Astrocyte of the cerebellum (primary cell): ENCODE measurements at places on chromosomes 5 and 9.

GRCh38 chr9:133460405-133461175, 812 bp downstream of the CACFD1 start:
- no peak for DNase-seq

GRCh38 chr5:145586661-145587307, 248.4 kb downstream of the PRELID2 start:
- DNase-seq = no peak

GRCh38 chr5:56298336-56299090, 65.4 kb upstream of the ANKRD55 start:
- no peak for DNase-seq

DNA sequence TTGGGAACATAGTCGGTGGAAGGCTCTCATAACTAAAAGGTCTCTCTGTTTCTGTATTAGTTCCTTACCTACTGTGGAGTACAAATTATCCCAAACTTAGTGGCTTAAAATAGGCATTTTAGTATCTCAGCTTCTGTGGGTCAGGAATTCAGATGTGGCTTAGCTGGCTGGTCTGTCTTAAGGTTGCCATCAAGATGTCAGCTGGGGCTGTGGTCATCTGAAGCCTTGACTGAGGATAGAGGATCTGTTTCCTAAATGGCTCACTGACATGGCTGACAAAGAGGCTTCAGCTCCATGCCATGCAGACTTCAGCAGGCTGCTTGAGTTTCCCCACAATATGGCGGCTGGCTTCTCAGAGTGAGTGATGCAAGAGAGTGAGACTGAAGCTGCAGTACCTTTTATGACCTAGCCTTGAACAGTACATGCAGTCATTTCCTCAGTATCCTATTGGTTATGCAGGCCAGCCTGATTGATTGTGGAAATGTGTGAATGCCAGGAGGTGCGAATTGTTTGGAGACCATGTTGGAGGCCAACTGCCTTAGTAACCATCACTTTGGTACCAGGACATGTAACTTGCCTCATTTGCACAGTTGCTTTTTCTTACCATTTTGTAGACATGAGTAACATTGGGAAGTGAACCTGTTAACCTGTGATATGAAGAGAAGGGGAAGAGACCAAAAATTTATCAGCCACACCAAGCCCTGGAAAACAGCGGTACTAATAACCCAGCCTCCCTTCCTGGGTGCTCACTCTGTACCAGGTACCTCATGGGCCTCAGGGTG, 152.8 kb upstream of the IER5L start:
- DNase-seq = no peak

DNA sequence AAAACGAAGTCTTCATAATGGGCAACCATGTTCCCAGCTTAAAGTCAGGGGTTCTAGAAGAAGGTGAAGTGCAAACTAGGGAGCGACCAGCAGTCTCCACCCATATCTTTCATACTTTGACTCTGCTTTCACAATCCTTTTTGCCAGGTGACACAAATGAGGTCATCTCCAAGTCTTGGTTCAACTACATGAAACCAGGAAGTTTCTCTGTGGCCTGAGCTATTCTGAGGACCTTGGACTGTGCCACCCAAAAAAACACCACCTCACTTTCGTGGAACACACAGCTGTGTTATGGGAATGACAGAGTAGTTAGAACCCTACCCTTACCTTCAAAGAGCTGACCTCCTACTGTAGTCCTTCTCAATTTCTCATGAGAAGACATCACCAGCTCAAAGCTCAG, 309.2 kb downstream of the AGTPBP1 start:
- no peak for DNase-seq

GRCh38 chr9:128384801-128385495, 13.8 kb downstream of the URM1 start:
- DNase-seq = no peak

GRCh38 chr5:27463446-27464149, 425.2 kb upstream of the CDH9 start:
- DNase-seq = no peak

GRCh38 chr5:51389577-51390463, 6.6 kb downstream of the ISL1 start:
- no peak for DNase-seq

- DNase-seq = no peak
Measured at GRCh38 chr5:154309371-154309745, 118.8 kb downstream of the GALNT10 start.

DNA sequence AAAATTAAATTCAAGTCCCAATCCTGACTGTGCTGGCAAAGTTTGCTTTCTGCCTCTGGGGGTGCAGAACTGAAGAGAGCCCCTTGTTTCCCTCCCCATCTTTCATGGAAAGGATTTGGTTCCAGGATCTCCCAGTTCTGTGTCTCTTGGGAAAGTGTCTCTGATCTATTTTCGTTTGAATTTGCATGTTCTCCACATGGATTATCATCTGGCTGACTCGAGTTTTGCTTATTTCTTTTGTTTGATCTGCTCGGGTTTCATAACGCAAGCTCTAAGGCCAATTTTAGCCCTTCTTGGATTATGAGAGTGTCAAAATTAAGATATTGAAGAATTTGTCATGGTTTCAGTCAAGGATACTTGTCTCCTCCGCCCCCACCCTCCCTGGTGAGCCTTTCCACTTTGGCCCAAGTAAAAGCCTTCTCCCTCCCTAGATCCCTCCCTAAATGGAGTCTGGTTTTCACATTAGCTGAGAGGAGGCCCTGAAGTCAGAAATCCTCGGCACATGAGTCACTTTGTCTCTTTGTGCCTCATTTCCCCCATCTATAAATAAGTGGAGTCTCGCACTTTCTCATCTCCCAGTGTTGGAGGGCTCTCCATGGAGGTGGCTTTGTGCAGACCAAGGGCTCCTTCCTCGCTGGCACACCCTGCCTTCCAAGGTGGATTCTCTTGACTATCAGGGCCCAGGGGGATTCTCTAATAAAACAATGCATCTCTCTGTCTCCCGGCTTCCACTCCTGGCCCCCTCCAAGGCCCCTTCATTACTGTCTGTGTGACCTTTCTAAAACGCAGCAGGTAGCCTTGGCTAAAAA, 17.3 kb downstream of the ADRB2 start:
- no peak for DNase-seq

GRCh38 chr9:135555203-135555602, 6.4 kb upstream of the PAEP start:
- no peak for DNase-seq

GRCh38 chr9:93181672-93182435, 2.1 kb upstream of the WNK2 start:
- DNase-seq = no peak

DNA sequence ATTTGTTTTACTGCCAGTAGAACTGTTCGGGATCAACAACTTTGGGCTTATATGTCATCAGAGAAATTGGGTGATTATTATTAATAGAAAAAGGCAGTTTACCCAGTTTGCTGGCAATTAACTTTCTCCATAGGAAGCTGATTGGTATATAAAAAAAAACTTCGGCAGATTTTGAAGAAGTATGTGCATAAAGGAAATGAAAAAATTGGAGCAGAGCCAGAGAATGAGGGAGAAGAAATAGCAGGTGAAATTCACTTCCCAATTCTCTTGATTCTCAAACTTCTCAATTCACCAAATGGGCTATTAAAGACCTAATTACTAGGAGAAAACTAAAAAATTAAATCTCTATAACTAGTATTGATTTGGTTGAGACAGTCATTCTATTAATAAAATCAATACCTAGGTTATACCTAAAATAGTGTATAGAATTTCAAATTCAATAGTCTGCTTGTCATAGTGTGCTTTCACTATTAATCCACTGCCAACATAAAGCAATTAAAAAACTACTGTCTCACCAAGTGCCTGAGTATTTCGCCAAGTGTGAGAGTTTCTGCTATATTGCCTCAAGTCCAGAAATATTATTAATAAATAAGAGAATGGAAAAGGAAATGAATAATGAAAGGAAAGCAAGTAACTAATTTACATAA, 47.5 kb downstream of the STX17 start:
- no peak for DNase-seq

- no peak for DNase-seq
Measured at GRCh38 chr5:159486836-159487235, 156.5 kb upstream of the IL12B start.

- no peak for DNase-seq
Measured at GRCh38 chr9:7507566-7508270, 291.9 kb downstream of the DMAC1 start.

- DNase-seq = no peak
Measured at GRCh38 chr9:36691671-36692070, 119.0 kb downstream of the MELK start.

GRCh38 chr5:28703651-28704260, 1665.4 kb upstream of the CDH9 start:
- DNase-seq = no peak

DNA sequence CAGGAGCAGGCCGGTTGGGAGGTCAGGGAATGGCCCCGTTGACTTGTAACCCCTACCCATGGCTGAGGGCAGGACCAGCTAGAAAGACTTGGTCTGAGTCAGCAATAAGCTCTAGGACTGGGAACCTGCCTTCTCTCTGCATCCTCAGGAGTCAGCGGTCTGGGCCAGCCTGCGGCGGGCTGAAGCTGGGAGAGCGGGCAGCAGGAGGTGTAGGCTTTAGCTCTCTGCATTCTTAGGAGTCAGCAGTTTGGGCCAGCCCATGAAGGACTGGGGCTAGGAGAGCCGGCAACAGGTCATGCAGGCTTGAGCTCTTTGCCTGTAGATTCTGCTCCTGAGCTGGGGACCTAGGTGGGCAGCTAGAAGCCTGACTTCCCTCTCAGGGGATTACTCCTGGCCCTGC, 6.4 kb upstream of the SMIM32 start:
- DNase-seq = no peak

GRCh38 chr5:101943784-101944183, 352.3 kb downstream of the SLCO4C1 start:
- no peak for DNase-seq

GRCh38 chr9:133732639-133733408, 5.3 kb downstream of the SARDH start:
- no peak for DNase-seq

DNA sequence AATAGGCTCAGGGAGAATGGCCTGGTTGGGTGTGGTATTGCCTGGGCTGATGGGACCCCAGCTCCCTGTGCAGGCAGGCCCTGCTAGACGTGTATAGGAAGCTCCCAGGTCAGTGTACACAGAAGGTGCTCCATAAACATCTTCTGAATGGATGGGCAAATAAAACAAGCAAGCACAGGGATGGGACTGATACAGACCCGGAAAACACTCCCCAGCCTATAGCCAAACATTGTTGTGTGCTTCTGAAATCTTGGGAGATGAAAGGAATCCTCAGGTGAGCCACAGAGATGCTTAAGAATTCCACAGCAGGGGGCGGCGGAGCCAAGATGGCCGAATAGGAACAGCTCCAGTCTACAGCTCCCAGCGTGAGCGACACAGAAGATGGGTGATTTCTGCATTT, 151.8 kb downstream of the ENTREP1 start:
- no peak for DNase-seq

- no peak for DNase-seq
Measured at GRCh38 chr5:54959673-54960418, 25.5 kb downstream of the ESM1 start.

GRCh38 chr5:145925803-145926202, 10.6 kb upstream of the SH3RF2 start:
- DNase-seq = no peak

DNA sequence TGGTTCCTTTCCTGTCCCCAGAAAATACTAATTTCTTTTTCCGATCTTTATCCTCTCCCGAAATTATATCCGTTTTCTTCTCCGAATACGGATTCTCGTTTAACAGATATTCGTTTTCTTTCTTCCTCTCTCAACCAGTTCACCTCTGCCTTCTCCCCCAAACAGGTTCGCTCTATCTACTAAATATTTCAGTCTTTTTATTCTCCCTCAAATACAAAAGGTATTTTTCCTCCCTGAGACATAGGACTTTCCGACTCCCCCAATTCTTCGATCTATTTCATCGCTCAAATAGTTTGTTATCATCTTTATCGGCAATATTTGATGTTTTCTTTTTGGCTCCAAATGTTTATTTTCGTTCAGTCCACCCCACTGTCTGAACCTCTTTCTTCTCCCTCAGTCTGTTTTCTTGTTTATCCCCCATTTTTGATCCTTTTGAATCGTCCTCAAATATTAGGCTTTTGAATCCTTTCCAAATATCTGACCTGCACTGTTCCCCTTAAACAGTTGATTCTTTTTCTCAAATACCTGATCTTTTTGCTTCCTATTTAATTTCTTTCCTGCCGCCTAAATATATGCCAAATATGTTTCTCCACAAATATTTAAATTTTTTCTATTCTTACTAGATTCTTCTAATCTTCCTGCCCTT, 4.4 kb downstream of the PITX1 start:
- DNase-seq = no peak

DNA sequence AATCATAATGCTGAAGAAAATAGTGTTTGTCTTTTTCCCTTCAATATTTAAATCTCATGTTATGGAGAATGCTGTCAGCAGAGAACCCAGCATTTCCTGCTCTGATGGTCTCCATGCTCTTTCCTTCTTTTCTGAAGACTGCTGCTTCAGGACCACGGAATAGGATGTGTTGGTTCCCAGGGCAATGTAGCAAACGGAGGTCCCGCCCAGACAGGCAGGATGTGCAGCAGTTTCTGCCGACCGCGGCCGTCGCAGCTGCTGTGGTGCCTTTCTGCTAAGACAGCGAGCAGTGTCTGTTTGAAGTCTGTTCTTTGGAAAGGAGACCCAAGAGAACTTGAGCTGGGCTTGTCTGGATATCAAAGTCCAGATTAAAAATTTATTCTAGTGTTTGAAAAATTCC, 654.3 kb downstream of the CCDC171 start:
- DNase-seq = no peak

DNA sequence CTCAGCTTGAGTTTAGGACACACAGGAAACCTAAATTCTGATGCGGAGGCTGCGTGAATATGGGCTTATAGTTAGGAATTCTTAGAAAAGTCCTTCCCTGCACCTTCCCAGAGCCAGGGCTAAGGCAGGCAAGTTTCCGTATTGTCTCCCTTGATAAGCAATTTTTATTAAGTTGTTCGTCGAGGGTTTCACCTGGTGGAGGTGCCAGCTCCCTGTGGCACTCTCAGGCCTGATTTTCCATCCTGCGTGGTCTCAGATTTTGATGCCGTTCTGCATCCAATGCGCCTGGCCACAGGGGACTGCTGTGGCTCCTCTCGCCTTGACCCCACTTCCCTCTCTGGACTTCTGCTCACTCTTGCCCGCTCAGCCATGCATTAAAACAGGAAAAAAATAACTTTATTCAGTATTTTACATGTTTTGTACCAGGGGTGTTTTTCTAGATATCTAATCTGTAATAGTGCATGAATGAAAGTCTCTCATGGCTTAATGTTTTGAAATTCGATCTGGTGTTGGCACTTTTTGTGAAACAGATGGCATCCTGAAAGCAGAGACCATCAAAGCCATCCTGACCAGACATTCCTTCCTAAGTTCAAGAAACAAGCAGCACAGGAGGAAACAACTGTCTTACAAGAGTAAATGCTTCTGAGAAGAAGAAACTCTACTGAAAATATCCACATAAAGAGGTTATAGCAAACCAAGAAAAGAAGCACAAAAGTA, 50.7 kb downstream of the TRIP13 start:
- no peak for DNase-seq
